NCI-H2171 (cell line): ENCODE measurements at places on chromosomes 4 and X.

DNA sequence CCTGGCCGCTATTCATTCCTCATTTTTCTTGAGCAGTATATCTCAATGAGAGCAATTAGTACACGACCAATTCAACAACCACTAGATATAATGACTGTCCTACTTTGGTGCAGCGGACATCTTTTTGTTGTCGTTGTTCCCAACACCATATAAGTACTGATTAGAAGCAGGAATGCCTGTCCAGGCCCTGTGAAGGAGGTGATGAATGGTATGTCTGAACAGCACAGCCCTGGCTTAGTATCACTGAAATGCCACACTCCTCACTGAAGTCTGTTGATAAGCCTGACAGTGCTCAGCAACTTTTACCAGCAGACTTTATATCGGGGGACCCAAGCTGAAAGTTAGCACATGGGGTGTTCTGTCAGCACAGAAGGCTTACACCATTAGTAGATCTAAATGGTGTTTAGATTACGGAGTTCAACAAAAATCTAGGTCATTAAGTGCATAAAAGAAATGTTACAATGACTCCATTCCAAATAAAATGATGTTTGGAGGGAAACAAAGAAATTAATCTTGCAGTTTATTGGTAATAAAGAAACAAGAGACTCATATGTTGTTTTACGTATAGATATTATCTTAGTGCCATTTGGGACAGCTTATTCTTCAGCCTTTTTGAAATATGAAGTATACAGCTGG lies 228.3 kb upstream of the TTC29 start:
- no peak for DNase-seq

GRCh38 chr4:55110131-55110530 lies 15.3 kb downstream of the KDR start:
- DNase-seq = no peak

DNA sequence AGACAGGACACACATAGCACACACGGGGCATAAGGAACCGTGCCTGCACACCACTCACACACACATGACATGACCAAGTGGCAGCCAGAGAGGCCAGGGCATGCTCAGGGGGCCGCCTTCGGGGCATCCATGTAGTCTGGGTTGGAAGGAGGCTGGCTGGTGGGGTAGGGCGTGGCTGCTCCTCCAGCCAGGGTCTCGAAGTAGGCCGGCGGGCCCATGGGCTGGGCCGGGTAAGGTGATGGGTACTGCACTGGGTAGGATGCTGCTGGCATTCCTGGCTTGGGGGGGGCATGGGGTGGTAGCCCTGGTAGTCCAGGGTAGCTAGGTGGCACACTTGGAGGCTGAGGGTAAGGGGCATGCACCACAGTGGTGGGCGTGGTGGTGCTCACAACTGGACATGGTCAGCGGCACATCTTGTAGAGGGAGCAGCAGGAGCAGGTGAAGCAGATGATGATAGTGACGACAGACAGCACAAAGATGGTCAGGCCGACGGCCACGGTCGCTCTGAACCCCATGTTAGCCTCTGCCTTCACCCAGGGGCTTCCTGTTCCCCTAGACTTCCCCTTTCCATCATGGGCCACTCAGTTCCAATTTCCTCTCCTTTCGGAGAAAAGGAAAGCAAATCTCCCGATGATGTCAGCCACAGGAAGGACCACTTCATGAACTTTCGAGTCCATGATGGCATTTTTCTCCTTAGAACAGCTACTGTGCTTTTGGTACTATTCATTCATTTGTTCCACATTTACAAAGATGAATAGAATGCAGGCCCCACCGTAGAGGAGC lies 10.9 kb upstream of the DDX3X start:
- DNase-seq = no peak

DNA sequence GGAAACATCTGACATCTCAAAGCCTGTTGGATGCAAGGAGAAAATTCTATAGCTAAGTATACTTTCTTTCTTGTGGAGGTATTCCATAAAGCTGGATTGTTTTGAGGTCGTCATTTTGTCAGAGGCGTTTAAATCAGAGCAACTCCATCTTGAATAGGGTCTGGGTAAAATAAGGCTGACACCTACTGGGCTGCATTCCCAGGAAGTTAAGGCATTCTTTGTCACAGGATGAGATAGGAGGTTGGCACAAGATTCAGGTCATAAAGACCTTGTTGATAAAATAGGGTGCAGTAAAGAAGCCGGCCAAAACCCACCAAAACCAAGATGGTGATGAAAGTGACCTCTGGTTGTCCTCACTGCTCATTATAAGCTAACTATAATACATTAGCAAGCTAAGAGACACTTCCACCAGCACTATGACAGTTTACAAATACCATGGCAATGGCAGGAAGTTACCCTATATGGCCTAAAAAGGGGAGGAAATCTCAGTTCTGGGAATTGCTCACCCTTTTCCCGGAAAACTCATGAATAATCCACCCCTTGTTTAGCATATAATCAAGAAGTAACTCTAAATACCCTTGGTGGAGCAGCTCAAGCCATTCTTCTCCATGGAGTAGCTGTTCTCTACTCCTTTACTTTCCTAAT lies 11.9 kb downstream of the HSD17B13 start:
- DNase-seq = no peak

GRCh38 chr4:36088542-36088941 lies 155.8 kb downstream of the ARAP2 start:
- DNase-seq = no peak
